Karpas-422 (cell line): ENCODE measurements at places on chromosomes 6 and 20. TPM values are rescaled to one million over a fixed set of nuclear protein-coding genes. Genes with fewer than 3 reads are reported as not detected.
A peak's percentile ranks its signal among the peaks of the same experiment; 100 is the strongest.

- peak; percentile 46 for DNase-seq
Observed at GRCh38 chr6:10166031-10166430, 248.8 kb downstream of the TFAP2A start.

Gene SASH1
- 0.15 and 2.4 TPM in 2 replicates for total RNA-seq

Gene TNNC2
- total RNA-seq = not detected in 2 replicates

- DNase-seq = peak; percentile 56
Observed at GRCh38 chr20:16069389-16070010, 503.7 kb downstream of the KIF16B start.

GRCh38 chr20:32435449-32436107, 77.4 kb downstream of the ASXL1 start:
- no peak for DNase-seq

DNA sequence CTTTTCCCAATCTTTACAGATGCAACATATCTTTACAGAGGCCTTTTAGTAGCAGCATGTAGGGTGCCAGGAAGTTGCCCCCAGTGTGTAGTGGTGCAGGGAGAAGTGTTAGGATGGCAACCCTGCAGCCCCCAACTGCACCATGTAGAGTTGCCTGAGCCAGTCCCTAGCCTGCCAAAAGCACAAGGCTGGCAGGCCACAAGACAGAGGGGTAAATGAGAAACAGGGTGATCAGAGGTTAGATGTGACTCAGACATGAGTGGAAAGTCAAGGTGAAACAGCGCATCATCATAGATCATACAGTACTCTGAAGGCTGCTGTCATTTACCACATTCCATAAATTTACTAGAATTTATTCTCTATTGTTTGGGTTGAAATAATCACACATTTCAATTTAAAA, 467.5 kb downstream of the PRKN start:
- DNase-seq = no peak

Gene LY6G5B
- 3.4 and 7.3 TPM in 2 replicates for total RNA-seq

- no peak for DNase-seq
Observed at GRCh38 chr20:52280407-52280806, 88.8 kb upstream of the ZFP64 start.

Gene CST3
- not detected in 2 replicates for total RNA-seq

DNA sequence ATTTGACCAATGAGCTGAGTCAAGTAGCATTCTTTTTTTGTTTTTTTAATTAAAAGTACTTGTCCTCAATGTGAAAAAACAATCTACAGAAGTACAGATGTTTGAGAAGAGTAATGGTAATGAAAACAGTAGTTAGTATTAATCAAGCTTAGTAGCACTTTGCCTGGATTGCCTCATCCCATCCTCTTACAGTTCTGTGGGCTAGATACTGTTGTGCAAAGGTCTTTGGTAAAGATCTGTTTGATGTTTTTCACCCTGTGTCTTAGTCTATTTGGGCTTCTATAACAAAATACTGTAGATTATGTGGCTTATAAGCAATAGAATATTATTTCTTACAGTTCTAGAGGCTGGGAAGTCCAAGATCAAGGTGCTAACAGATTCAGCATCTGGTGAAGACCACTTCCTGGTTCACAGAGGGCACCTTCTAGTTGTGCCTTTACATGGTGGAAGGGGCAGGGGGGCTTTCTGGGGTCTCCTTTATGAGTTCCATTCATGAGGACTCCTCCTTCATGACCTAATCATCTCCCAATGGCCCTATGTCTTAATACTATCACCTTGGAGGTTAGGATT, 84.3 kb downstream of the SHLD1 start:
- no peak for DNase-seq

Gene BTNL2
- total RNA-seq = not detected in 2 replicates

GRCh38 chr6:6037179-6037578, 30.5 kb upstream of the NRN1 start:
- no peak for DNase-seq

Gene VPS52
- 21.6 and 76.5 TPM in 2 replicates for total RNA-seq

DNA sequence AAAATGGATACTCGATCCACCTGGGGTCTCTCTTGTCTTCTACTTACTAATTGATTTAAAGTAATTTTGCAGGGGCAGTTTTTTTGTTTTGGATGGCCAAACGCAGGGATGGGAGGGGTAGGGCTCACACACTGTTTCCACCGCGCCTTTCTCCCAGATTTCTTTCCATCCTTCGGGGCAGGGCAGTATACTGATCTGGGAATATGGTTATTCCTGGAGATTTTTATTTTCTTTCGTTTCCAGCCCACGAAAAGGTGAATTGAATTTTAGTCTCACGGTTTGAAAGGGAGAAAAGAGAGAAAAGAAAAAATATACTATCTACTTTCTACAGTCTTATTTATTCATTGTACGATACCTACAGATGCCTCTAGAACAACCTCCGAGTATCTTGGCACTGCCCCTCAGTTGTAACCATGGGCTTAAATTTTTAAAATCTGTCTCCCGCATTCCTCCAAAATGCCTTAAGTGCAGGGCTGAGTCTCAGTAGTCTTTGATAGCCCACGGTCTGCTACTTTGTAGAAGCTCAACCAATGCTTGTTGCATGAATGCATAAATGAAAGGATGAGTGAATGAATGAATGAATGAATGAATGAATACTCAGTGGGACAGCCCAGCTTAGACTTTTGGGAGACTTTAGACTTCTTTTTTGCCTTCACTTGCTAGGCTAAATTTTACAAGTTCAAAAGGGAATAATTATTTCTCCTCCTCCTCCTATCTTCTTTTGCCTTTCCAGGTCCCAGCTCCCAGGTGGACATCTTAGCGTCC, 18.1 kb upstream of the TRIM27 start:
- DNase-seq = no peak
